ENCODE measurements at places on chromosomes 11 and 22. TPM values are rescaled to one million over a fixed set of nuclear protein-coding genes. Genes with fewer than 3 reads are reported as not detected.

TSGA10IP gene
- total RNA-seq, result not detected

HTR3B gene
- not detected for total RNA-seq

C11orf86 gene
- total RNA-seq, result not detected

DLAT gene
- total RNA-seq, result 22.8 TPM

DTX4 gene
- 49.6 TPM for total RNA-seq

OR51A7 gene
- total RNA-seq, result not detected

OR4C46 gene
- total RNA-seq, result not detected

PRG2 gene
- total RNA-seq, result not detected

EI24 gene
- total RNA-seq, result 103 TPM

RCOR2 gene
- total RNA-seq, result 0.13 TPM

ZP1 gene
- not detected for total RNA-seq

SMIM35 gene
- total RNA-seq, result not detected

HEPN1 gene
- not detected for total RNA-seq

TST gene
- 50.2 TPM for total RNA-seq

NRGN gene
- 0.25 TPM for total RNA-seq

SLC1A2 gene
- total RNA-seq, result not detected

MYOD1 gene
- total RNA-seq, result not detected

ASCL2 gene
- total RNA-seq, result not detected

MPZL3 gene
- total RNA-seq, result 3.7 TPM

POU2AF1 gene
- not detected for total RNA-seq

C11orf91 gene
- total RNA-seq, result not detected

COX8A gene
- total RNA-seq, result 297 TPM

CBL gene
- 9.4 TPM for total RNA-seq

KRTAP5-7 gene
- total RNA-seq, result not detected

PLAAT4 gene
- 7.0 TPM for total RNA-seq

FERMT3 gene
- total RNA-seq, result 5.4 TPM

JAM3 gene
- total RNA-seq, result 15.8 TPM

TYR gene
- not detected for total RNA-seq

MS4A15 gene
- under 0.01 TPM for total RNA-seq

B3GAT3 gene
- 13.9 TPM for total RNA-seq

KCNJ4 gene
- not detected for total RNA-seq

RBMXL2 gene
- total RNA-seq, result not detected
